ENCODE measurements at places on chromosomes 2 and 18.

GRCh38 chr18:68769461-68769860 is 28.4 kb upstream of the CCDC102B start:
- no peak for DNase-seq

- DNase-seq: no peak
These were observed 249.4 kb upstream of the TRIB2 start for GRCh38 chr2:12467303-12467702.

DNA sequence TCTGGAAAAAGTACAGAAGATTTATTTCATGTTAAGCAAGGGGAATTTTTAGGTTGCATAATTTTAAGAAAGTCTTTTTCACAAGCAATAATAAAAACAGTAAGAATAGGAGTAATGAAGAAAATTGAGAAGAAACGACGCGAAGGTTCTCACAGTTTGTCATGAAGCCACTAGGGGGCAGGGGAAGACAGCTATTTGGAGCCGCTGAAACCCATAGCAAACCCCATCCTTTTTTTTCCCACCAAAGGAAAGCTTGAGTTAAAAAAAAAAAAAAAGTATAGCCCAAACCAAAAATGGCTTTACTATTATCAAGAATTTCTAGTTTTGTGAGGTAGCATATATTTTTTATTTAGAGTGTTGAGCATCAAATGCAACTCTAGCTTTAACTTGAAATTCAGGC is 300.9 kb downstream of the PHLPP1 start:
- peak; percentile 46 for DNase-seq

- no peak for DNase-seq
These were observed 1148.1 kb upstream of the FANCL start for GRCh38 chr2:59389240-59389639.

GRCh38 chr2:178211943-178212342 is 17.6 kb downstream of the OSBPL6 start:
- DNase-seq: no peak

DNA sequence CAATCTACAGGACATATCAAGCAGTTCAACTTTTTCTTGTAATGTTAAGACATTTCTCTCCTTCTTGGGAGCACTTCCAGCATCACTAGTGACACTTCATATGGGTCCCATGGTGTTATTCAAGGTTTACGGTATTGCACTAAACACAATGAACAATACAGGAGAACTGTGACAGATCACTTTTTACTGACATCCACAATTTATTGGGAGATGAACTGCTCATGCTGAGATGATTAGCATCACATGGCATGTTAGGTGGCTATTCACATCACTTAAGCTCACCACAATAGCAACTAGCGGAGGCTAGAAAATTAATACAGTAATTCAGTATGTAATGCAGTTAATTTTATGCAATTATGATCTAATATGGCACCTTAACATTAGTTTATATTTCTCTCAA is 264.4 kb downstream of the ERBB4 start:
- no peak for DNase-seq

- no peak for DNase-seq
These were observed 250 bp upstream of the CHST10 start for GRCh38 chr2:100417711-100418124.

DNA sequence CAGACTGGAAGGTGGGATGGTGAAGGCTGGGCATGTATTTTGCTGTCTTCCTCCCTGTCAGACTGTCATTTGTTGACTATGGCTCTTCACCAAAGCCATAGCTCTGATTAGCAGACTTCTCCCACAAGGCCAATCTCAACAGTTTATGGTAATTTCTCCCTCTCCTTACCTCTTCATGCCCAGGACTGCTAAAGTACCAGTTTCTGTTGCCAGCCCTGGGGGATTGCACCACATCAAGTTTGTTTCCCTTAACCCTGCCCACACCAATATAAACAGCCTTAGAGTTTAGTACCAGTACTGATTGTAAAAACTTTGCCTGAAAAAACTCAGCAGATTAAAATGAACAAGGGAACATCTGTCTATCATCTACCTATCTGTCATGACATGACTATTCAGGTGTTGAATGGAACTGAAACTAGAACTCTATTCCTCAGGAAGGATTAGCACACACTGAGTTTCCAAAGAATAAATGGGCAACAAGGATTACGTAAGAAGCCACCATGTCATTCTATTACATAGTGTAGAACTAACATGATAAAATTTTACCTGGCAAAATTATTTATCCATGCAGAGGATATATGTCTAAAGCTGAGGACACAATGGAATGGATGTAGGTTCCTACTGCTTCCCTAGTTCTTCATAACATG is 13.7 kb downstream of the FEZ2 start:
- no peak for DNase-seq

DNA sequence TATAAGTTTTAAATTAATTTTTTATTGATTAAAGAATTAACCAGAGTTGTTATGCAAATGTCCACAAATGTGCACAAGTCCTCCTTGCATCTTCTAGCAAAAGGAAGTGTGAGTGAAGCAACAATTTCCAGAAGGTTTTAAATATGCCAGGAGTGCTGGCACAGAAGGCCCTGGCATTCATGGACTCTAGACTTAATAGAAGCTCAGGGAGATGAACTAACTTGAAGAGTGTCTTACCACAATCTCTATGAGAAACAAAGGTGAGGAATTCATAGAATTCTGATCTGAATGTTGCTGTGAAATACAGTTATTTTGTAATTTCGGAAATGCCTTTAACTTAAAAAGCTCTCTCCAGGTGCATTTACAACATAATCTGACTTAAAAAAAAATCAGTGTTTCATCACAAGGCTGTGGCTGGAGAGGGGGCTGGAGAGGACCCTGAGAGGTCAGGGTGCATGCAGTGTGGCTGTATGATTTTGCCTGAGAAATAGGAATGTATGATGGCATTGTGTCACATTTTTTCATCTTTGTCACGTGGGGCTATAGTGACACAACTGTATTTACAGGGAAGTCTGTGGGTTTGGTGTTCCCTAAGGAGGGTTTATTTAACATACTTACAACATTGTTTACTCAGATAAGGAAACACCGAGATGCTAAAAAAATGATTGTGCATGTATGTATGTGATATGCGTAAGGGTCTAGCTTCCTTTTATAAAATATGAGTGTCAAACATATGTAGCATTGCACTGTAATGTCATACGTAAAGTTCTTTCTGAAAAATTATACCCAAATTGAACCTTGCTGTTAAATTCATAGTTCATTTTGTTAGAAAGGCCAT is 66.2 kb downstream of the MAP4K4 start:
- DNase-seq: no peak

DNA sequence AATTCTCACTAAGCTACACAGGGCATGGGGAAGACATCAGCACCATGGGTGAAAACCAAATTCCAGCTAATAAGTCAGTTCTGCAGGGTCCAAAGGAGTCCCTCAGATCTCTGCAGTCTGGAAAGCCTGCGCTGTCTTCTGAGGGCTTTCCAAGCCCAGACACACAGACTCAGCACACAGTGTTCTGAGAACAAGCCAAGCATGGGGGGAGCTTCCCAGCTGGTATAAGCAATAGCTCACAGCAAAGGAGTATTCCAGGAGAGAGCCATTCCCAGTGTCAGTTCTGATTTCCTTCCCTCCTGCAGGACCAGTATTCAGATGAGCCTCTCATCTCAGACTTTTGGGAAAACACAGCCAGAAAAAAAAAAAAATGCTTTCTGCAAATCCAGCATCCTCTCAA is 370.8 kb downstream of the TNS1 start:
- DNase-seq: no peak

GRCh38 chr18:62399276-62399675 is 74.2 kb downstream of the TNFRSF11A start:
- no peak for DNase-seq

DNA sequence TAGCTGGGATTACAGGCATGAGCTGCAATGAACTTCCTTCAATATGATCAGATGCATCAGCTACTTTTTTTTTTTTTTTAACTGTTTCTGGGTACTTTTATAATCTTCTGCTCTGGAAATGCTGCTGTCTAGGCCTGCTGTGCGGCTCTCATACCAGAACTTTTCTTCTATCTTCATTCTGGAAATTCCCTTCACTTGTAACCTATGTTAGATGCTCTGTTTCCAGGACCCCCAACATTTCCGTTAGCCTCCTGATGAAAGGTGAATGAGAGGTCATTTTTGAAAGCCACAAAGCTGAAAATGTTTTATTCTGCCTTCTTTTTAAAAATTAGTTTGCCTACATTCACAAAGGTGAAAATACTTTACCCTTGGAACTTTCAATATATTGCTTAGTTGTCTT is 8.6 kb downstream of the AGFG1 start:
- DNase-seq: no peak

- DNase-seq: no peak
These were observed 69.6 kb downstream of the COL5A2 start for GRCh38 chr2:189109921-189110397.

- DNase-seq: no peak
These were observed 54.6 kb upstream of the COBLL1 start for GRCh38 chr2:164896226-164896625.

DNA sequence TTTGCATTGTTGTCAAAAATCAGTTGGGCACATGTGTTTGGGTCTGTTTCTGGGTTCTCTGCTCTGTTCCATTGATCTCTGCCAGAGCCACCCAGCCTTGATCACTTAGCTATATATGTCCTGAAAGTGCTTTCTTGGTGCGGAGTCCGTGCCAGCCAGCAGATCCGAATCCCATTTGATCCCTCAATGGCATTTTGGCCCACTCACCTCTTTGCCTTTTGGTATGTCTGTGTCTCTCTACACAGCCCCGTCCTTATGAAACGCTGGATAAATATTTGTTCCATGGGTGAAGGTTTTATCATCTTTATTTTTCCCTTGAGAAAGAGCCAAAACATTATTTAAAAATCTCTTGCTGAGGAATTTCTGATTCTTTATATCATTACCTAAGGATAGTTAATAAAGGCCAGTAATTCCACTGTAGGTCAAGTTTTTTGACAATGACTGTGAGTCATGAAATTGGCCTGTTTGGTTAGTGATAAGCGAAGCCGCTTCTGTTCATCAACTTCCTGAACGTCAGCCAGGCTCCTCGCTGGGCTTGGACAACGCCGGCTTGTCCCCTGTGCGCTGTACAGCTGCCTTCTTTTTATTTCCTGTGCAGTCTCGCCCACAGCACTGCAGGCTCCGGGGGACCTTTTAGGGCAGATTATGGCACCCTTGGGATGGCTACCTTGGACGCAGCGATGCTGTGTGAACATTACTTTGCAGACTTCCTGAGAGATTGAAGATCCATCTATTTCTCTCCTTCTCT is 24.9 kb downstream of the MTCL1 start:
- no peak for DNase-seq

DNA sequence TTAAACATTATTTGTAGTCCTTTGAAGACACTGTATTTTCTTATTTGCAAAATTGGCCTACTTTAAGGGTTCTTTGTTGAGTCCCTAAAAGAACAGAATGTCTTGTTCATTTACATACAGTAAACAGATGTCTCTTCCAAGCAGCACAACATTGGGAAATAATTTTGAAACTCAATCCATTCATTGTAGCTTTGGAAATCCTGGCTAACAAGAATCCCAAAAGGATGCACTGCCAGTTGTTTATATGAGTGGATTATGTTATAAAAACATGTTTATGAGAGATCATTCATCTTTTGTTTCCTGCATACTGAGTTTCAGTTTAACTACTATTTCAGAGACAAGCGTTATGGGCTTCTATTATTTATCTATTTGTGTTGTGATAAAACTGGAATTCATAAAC is 499.3 kb downstream of the PID1 start:
- no peak for DNase-seq

DNA sequence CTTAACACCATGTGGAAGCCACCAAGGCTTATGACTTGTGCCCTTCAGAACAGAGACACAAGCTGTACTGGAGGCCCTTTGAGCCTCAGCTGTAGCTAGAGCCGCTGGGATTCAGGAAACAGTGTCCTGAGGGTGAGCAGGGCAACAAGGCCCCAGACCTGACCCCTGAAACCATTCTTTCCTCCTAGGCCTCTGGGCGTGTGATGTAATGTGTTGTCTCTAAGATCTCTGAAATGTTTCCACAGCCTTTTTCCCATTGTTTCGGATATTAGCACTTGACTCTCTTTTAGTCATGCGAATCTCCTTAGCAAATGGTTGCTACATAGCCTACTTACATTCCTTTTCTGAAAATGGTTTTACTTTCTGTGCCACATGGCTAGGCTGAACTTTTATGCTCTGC is 114.9 kb downstream of the CD8B2 start:
- DNase-seq: no peak

GRCh38 chr2:134145519-134145918 is 108.4 kb upstream of the MGAT5 start:
- no peak for DNase-seq

DNA sequence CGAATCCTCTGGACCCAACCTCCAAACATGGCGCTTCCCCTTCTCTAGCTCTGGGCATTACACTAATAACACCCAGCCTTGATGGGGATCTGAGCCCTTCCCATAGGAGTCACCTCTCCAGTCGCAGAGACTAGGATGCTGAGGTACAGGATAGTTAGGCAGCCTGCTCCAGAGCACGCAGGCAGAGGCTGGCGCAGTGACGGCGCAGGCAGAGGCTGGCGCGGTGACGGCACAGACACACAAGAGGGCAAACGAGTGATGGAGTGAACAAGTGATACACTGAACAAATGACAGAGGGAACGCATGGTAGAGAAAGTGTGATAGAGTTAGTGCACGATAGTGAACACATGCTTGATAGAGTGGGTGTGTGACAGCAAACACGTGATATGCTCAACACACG is 518.5 kb downstream of the EIPR1 start:
- no peak for DNase-seq

DNA sequence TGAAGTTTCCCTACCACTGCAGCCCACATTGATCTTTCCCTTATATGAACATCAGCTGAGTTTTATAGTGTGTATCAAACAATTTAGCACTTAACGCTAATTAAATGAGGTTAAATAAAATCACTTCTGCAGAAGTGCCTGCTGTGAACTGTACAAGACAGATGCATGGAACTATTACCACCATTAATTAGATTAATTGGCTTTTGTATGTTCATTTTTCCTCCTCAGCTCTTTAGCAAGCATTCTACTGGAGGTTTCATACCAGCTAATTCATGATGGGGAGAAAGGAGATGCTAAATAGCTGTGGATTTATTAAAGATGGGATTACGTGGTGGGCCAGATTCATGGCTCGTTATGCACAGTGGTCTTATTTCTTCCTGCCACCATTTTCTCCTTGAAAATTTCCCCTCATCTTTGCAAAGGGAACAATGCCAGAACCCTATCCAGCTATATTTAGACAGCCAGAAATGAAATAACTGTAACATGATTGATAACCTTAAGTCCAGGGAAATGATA is 96.7 kb downstream of the CNTNAP5 start:
- no peak for DNase-seq

GRCh38 chr18:55199291-55199963 is 240.2 kb upstream of the CCDC68 start:
- DNase-seq: no peak

GRCh38 chr2:241890524-241891235 is 21.2 kb downstream of the RTP5 start:
- no peak for DNase-seq

DNA sequence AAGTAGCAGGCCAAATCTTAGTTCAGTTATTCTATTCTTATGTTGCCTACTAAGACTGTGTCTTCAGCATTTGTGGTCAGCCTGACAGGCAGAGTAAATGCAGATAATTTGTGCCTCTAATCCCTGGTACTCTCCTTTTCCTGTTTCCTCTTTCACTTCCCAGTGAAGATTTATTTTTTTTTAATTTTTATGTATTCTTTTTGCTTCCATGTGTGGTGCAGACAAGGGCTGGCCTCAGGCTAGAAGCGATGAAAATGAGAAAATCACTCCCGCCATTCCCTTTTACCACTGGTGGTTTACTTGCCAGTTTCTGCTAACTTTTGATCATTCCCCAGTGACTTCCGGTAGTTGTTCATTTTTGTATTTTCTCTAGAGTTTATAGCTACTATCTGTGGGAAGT is 30.9 kb downstream of the DSEL start:
- no peak for DNase-seq

- no peak for DNase-seq
These were observed 12.9 kb upstream of the ANKRD53 start for GRCh38 chr2:70965506-70965905.

All from activated naive CD4-positive, alpha-beta T cell treated with Interleukin-2 at 50 U/mL for 16 hours (primary cell).